ENCODE measurements at places on chromosomes 1 and 21.

DNA sequence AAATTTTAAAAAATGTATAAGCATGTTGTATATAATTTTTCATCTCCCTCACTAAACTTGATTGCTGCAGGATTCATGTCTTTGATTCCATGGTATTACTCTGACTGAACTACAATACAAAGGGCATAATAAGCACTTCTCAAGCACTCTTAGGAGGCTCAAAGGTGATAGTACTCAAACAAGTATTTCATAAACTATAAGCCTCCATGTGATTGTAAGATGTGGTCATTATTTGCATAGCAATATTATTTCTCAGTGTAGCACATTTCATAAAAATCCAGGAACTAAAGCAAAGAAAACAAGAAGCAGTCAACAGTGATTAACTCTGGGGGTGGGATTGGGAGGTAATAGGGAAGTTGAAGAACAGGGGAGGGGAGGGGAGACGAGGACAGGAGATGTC lies 106.2 kb upstream of the DPT start:
- DNase-seq = no peak

DNA sequence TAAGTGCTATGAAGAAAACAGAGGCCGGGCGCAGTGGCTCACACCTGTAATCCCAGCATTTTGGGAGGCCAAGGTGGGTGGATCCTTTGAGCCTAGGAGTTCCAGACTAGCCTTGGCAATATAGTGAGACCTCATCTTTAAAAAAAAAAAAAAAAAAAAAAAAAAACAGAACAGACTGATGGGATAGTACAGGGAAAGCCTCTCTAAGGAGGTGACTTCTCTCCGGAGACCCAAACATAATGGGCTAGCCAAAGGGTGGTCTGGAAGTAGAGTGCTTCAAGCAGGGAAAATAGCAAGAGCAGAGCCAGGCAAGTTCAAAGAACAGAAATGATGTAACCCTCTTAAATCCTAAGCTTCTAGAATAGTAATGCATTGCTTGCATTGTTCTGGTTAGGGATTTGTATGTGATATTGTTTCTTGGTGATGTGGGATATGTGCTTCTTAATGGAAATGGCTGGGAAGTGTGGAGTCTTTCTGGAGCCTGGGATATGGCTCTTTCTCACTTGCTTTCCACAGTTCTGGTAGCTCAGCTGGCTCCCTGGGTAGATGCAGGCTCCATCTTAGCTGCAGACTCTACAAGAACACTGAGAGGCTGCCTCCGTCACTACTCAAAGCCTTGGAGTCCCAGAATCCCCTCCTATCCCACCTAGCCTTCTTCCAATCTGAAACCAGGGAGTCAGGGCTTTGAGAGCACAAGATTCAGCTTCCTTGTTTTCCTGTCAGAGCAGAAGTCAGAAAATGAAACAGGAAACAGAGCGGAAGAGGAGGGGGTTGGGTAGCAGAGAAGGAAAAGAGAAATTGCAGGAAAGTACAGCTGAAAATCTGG lies 1.9 kb upstream of the PIGV start:
- peak; percentile 60 for DNase-seq

- DNase-seq = no peak
Measured at GRCh38 chr1:18805925-18806849, 53.3 kb downstream of the TAS1R2 start.

GRCh38 chr1:77461691-77462090 lies 179.9 kb downstream of the AK5 start:
- no peak for DNase-seq

- peak; percentile 72 for DNase-seq
Measured at GRCh38 chr1:110312188-110313121, 26.7 kb upstream of the RBM15 start.

DNA sequence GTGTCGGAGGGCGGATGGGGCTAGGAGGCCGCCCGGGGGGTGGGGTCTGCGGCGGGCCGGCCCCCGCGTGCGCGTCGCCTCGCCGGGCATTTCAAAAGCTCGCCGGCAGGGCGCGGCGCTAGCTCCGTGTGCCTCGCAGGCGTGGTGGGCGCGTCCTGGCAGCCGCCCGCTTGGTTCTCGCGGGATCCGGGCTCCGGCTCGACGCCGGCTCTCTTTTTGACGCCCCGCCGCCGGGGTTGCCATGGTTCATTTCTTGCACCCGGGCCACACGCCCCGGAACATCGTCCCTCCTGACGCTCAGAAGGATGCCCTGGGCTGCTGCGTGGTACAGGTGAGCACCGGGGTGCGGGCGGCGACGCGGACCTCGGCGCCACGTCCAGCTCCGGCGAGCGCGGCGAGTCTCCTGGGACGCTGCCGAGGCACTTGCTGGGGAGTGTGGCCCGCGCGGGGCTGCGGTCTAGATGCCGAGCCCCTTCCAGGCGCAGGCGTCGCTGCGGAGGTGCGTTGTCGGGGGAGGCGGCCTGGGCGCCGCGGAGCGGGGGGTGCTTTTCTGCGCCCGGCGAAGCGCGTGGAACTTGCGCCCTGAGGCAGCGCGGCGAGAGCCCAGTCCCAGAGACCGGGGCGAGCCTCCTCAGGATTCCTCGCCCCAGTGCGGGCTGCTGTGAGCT lies at the start of gene ZYG11A:
Gene ZYG11A, plus strand, starts transcription at position 118 of the 668 bp plus-strand sequence. Its CDS starts 124 bp downstream, at position 242.
- peak; percentile 89 for DNase-seq

DNA sequence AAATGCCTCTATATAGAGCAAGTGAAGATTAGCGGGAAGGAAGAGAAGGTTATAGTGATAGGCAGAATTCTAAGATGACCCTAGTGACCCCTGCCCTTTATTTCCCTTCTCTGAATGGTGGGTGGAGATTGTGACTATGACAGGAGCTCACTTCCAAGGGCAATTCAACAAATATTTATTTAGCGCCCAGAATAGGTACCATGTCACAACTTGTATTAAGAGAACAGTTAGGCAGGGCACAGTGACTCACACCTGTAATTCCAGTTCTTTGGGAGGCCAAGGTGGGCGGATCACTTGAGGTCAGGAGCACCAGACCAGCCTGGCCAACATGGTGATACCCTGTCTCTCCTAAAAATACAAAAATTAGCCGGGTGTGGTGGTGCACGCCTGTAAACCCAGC lies 236.0 kb upstream of the POGK start:
- DNase-seq = no peak

DNA sequence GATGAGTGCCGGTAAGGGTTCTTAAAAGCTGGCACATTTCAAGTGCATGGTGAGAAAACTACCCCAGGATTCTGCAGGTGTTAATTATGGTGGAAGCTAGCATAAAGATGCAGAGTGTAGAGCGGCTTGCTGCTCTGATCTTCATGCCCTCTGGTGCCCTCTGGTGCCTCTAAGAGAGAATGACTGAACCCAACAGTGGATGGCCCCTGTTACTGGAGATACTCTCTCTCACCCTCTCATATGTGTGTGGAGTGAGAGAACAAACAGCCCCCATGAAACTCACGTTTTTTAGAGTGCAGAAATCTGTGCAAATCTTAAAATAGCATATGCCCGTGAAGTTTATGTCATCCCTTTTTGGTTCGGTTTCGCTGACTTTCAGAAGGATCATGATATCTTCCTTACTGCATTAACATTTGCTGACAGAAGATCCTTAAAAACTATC lies 90.0 kb downstream of the GRIK1 start:
- peak; percentile 62 for DNase-seq

DNA sequence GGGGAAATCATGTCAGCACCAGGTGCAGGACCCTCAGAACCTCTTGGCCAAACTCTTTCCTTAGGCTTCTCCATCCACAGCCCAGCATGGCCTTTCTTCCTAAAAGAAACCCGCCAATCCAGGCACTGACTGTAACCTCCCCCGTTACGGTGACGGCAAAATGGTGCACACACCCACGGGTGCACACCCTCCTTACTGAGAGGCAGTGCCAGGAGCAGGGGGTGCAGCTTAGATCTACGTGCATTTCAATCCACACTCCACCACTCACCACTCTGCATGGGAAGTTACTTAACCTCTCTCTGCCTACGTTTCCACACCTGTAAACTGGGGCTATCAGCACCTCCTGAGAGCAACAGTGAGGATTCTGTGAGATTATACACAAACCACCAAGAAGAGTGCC lies 31.0 kb downstream of the SUSD4 start:
- DNase-seq = no peak
